ENCODE measurements at places on chromosomes 13 and 19. TPM values are rescaled to one million over a fixed set of nuclear protein-coding genes. Genes with fewer than 3 reads are reported as not detected.

DNA sequence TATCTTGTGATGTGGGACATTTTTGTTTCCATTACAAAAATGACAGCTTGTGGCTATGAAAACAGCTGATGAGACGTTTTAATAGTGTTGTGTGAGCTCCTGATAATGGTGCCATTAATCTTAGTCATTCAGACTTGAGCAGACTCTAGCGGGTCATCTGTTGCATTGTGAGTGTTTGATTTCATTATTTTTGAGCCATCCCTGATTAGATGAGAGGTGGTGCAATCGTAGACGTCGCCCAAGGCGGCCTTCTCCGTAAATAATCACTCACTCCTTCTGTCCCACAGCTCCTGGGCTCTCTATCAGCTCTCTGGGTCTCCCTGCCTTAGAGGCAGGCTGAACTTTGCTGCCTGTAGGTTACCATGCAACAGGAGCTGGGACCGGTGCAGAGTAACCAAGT, 528.0 kb upstream of the SGCG start:
- no peak for DNase-seq

The IGFL1 gene
- total RNA-seq: not detected

- DNase-seq: no peak
Observed at GRCh38 chr13:37216331-37216730, 110.9 kb upstream of the CSNK1A1L start.

- no peak for DNase-seq
Observed at GRCh38 chr13:102947745-102948405, 102.0 kb downstream of the ERCC5 start.

The GNA15 gene
- not detected for total RNA-seq

GRCh38 chr19:12841094-12841493, 2.8 kb downstream of the MAST1 start:
- DNase-seq: peak; percentile 97

DNA sequence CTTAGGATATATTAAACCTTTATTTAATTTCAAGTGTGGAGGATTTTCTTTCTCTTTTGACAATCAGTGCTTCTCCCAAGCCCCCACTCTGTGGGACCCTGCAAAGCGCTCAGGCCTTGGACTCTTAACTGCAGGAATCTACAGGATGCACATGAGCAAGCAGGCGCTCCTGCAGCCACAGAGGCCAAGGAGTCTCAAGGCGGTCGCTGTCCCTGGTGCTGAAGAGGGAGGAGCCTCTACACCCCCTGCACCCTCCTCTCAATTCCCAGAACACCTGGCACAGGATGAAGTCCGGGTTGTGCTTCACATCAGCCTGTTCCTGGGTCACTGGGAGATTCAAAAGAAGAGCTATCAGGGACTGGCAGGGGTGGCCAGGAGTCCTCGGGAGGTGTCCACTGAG, 13.5 kb downstream of the OR10H4 start:
- no peak for DNase-seq
